ENCODE measurements at places on chromosomes 13 and 19.

DNA sequence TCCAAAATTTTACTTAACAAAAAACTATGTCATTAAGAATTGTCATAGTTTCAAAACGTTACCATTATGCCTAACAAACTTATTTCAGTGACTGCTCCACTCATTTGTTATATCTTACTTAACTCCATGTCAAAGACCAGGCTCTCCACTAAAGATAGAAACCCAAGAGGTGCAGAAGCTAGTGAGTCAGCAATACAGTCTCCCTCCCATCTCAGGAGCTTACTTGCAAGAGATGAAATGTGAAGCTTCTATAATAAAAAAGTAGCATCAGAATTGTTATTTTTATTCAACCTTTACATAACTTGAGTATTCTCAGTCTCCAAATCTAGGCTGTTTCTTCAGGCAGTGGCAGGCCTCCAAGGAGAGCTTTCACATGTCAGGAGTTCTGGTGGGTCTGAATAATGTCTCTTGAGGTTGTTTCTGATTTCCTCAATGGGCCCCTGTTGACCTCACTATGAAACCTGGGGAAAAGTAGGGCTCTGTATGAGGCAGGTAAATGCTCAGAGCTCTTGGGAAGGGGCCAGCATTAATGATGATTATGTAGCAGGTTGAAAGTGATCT lies 242.0 kb downstream of the NDFIP2 start:
- DNase-seq: no peak

GRCh38 chr19:29841209-29841558 lies 29.4 kb downstream of the CCNE1 start:
- DNase-seq: no peak

DNA sequence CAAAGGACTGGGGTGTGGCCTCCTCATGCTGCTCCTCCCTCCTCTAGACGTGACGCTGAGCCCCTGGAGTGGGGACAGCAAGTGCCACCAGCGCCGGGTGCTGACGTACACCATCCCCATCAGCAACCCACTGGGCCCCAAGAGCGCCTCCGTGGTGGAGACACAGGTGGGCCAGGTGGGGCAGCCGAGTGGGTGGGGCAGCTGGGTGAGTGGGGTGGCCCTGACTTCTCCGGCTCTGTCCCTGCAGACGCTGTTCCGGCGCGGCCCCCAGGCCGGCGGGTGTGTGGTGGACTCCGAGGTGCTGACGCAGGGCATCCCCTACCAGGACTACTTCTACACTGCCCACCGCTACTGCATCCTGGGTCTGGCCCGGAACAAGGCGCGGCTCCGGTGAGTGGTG lies 11.1 kb upstream of the SCN1B start:
- no peak for DNase-seq

DNA sequence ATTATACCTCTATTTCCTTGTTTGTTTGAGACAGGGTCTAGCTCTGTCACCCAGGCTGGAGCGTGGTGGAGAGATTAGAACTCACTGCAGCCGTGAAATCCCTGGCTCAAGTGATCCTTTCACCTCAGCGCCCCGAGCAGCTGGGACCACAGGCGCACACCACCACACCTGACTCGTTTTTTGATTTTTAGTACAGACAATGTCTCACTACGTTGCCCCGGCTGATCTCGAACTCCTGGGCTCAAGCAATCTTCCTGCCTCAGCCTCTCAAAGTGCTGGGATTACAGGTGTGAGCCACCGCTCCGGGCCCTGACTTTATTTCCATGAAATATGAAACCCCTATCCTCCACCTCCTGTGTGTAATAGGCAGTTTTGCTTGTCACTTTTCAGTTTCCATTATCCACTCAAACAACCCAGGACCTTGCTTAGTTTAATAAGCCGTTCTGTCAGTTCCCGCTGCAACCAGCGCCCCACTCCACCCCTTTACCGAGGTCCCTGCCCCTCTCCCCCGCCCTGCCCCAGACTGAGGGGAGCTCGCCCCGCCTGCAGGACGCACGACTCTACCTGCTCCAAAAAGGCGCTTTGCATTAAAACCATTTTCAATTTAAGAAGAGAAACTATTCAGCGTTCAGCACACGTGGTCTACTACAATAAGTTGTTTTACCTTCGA lies 16.9 kb downstream of the ZNF816 start:
- DNase-seq: no peak

- no peak for DNase-seq
Observed at GRCh38 chr19:34432797-34433196, 4.6 kb downstream of the UBA2 start.

GRCh38 chr13:74134777-74135325 lies 647 bp upstream of the KLF12 start:
- DNase-seq: no peak

GRCh38 chr13:50209631-50210030 lies 194.4 kb downstream of the KCNRG start:
- DNase-seq: no peak

DNA sequence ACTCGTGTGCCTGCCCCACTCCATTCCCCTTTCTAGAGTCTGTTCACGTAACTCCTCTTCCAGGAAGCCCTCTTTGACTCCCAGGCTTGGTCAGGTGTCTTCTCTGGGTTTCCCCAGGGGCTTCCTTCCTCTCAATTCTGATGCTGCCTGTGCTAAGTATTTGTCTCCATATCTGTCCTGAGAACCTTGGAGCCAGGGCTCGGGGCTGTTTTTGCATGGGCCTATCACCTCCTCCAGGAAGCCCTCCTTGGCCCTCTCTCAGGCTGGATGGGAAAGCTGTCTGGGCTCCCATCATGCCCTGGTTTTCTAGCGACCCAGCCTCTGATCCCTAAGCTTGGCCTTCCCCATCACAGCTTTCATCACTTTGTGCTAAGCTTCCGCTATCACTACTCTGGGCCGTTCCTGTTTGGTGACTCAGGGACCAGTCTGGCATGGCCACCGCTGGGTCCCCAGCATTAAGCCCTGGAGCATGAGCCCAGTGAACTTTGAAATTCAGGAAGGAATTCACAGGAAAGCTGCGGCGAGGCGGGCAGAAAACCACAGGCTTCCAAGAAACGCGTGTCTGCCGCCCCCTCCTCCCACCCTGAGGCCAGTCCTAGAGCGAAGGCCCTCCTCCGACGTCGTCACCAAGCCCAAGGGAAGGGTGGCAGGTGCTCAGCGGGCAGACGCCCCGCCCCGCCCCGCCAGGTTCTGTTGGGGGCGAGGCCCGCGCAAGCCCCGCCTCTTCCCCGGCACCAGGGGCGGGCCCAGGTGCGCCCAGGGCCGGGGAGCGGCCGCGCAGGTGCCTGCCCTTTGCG lies 486 bp upstream of the SPINT2 start:
- peak; percentile 38 for DNase-seq

- no peak for DNase-seq
Observed at GRCh38 chr13:38900188-38900587, 90.4 kb downstream of the STOML3 start.

DNA sequence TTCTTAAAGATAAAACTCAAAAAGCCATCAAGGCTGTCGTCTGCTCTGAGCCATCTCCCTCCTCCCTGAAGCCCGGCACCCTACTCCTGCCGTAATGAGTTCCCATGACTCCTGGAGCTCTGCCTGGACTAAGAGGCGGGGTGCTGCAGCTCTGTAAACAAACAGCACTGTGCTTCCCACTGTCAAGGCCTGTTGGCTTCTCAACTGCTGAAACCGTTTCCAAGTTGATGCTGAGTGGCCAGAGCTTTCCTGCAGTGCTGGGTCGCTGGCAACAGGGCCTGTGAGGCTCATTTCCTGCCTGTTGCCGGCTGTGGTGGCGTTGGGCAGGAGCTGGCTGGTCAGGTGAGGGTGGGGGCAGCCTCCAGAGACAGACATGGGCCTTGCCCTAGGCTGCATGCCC lies 26.7 kb upstream of the ISYNA1 start:
- no peak for DNase-seq

DNA sequence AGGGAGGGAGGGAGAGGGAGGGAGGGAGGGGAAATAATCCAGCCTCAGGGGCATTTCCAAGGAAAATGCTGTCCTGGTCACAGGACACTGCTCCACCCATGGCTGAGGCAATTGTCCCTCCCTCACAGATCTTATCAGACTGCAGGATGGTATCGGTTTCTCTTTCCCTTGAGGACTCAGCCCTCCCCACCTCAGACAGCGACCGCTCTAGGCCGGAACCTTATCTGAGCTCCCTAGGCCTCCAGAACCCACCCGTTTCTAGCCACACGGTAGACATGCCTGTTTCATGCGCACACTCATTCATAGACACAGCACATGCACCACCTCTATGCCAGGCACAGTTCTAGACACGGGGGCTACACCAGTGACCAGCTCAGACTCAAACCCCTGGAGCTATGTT lies 10.0 kb upstream of the IZUMO2 start:
- no peak for DNase-seq

GRCh38 chr13:70255406-70255991 lies 147.2 kb upstream of the KLHL1 start:
- DNase-seq: no peak

GRCh38 chr19:3243819-3244700 lies 19.6 kb downstream of the CELF5 start:
- no peak for DNase-seq

DNA sequence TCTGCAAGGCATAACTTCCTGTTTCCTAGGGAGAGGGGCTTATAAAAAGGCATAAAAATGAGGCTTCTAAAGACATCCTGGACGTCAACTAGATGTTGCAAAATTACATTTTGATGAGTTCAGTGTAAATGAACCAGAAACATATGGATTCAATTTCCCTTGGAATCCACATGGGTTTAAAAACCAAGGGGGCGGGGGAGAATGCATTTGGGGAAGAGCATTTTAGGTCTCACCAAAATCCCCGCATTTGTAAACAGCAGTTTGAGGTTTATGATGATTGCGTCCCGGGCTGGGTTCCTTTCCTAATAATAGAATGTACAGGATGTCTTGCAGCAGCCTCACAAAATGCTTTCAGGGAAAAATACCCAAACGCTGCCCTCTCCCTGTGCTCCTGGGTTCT lies 407.8 kb downstream of the ZNF536 start:
- DNase-seq: no peak

DNA sequence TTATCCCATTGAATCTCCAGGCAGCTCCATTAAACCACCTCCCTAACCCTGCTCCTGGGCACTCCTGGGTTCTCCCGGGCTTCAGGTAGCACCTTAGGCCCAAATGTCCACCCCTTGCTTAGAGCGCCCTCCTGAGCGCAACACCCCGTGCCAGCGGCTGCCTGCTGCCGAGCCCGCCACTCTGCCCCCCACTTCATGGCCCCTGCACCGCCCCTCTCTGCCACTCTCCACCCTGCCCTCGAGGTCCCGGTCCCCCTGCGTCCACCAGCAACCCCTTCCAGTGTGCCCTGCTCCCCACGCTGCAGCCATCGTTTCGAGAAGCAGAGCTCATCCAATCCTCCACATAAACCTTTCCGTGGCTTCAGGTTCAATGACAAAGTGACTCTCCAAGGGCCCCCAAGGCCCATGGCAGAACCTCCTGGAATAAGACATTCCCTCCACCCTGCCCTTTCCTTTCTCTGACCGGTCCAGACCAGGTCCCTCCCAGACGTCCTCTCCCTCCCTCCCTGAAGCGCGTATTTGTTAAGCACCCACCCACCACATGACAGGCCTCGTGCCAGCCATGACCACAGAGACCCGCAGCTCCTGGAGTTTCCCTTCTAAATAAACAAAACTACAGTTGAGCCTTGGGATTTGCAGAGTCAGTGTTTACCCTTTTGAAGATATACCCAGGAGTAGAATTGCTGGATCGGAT lies 66.6 kb downstream of the ARHGEF18 start:
- DNase-seq: no peak

- no peak for DNase-seq
Observed at GRCh38 chr13:59755632-59756290, 408.0 kb downstream of the DIAPH3 start.

DNA sequence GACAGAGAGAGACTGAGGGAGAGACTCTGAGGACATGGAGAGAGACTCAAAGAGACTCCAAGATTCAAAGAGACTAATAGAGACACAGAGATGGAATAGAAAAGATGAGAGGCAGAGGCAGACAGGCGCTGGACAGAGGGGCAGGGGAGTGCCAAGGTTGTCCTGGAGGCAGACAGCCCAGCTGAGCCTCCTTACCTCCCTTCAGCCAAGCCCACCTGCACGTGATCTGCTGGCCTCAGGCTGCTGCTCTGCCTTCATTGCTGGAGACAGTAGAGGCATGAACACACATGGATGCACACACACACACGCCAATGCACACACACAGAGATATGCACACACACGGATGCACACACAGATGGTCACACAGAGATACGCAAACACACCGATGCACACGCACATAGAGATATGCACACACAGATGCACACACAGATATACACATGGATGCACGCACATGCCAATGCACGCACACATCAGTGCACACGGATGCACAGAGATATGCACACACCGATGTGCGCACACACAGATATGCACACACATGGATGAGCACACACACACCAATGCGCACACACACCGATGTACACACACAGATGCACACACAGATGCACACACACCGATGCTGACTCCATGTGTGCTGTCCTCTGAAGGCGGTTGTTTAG lies 3.3 kb upstream of the F10 start:
- DNase-seq: no peak

- DNase-seq: no peak
Observed at GRCh38 chr19:42270346-42271044, 1.4 kb downstream of the CIC start.

DNA sequence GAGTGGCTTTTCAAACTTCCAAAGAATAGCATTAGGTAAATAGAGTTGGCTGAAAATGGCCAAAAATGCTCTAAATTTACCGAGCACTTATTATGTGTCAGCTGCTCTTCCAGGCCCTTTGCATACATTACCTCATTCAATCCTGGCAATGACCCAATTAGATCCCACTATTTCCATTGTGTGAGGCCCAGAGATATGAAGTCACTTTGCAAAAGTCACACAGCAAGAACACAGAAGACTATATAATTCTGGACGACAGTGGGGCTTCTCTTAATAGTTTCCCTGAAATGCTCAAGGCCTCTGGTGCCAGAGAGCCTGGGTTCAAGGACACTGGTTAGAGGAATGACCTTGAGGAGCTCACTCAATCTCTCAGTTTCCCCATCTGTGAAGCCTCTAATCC lies 146.8 kb downstream of the IER2 start:
- no peak for DNase-seq

- DNase-seq: no peak
Observed at GRCh38 chr13:39684531-39685137, 29.2 kb downstream of the COG6 start.

DNA sequence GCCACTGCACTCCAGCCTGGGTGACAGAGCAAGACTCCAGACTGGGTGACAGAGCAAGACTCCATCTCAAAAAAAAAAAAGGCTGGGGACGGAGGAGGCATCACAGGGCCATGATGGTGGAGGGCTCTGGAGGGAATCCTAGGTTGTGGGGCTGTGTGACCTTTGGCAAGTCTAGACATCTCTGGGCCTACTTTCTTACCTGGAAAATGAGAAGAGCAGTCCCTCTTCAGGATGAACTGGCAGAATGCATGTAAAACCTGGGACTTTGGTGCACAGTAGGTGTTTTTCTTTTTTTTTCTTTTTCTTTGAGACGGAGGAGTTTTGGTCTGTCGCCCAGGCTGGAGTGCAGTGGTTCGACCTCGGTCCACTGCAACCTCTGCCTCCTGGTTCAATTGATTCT lies 13.7 kb downstream of the CIB3 start:
- DNase-seq: no peak

- no peak for DNase-seq
Observed at GRCh38 chr19:38739440-38740256, 4.6 kb downstream of the CAPN12 start.

- DNase-seq: no peak
Observed at GRCh38 chr13:45368005-45368404, 27.0 kb upstream of the TPT1 start.

Data from stimulated activated CD8-positive, alpha-beta memory T cell treated with anti-CD3 and anti-CD28 coated beads, Interleukin-7, amount 100 ng/mL, for 1 hour (primary cell).